Hematopoietic multipotent progenitor cell (in vitro differentiated cells): ENCODE measurements at places on chromosomes 13 and 19.

DNA sequence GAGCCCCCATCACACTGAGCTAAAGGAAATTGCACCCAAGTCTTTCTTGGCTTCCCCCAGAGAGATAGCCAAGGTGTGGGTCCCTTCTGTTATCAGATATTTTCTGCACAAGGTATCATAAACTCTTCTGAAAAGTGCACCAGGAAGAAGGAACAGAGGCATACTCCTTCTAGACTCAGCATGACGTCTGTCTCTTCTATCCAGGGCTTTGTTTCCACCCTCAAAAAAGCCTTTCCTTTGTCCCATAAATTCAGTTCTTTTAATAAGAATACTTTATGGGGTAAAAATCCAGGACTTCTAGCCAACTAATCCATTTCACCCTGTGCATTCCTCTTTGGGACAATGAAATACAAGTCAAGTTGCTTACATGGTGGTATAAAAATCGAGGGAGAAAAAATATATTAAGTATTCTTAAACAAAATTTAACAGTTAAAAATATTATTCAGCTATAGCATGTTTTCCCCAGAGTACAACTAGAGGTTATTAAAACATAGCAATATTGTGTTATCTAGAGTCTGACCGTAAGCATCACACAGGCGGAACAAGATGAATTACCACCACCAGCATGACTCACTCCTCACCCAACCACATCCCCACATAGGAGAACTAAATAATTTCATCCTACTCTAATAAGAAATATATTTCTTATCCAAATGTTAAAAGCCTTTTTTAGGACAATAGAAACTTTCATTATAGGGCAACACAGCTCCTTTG is 79.9 kb upstream of the GPC6 start:
- no peak for DNase-seq

DNA sequence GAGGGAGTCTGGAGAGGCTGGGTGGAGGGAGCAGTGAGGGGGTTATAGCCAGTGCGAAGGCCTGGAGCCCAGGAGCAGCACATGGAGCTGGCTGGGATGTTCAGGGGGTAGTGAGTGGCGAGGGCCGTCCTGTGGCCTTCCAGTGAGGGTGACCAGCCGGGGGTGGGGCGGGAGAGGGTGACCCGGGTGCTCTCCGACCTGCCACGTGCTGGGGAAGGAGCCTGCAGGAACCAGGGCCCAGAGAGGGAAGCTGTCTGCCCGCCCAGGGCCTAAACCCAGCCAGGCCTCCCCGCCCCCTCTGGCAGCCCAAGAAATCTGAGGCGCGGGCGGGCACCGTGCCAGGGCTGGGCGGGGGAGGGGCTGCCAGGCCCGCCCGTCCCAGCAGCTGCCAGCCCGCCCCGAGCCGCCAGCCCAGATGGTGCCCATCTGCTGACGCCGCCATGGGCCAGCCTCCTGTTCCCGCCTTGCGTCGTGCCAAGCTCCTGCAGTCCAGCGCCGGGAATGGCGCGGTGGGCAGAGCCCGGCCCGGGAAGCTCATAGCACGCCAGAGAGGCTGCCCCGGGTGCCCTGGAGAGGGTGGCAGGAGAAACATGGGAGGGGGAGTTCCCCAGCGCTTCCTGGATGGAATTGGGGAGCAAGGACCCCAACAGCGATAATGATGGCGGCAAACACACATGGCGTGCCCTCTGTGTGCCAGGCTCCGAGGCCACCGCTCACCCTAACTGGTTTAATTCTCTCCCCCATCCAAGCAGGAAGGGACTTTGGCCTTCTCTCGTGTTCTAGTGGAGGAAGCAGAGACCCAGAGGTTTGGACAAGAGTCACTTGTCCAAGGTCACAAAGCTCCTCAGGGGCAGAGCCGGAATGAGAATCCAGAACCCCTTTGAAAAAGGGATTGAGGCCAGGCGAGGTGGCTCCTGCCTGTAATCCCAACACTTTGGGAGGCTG is 21.5 kb downstream of the NFIC start:
- DNase-seq: peak; percentile 20

GRCh38 chr13:76750126-76750525 is 136.1 kb downstream of the KCTD12 start:
- no peak for DNase-seq

DNA sequence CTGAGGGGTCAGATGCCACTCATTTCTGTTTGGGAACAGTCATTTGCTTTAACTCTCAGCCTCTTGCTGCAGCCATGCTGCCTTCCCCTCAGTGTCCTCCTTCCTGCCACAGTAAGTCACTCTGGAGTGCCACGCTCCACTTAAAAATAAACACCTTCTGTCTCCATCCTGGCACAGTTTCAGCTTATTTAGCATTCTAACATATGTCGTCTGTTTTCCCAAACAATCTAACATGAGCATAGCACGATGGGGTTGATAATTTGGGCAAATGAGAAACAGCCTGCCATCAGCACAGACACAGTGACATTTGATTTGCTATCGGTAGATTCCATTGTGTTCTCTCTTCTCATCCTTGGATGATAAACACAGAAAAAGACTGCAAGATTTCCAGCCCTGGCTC is 768.6 kb downstream of the UQCRFS1 start:
- no peak for DNase-seq

- DNase-seq: no peak
These were observed 733 bp upstream of the ENOX1 start for GRCh38 chr13:43787518-43787891.

- DNase-seq: no peak
These were observed 5.3 kb downstream of the TTYH1 start for GRCh38 chr19:54420383-54421168.

GRCh38 chr13:42592915-42593900 is 19.3 kb downstream of the TNFSF11 start:
- no peak for DNase-seq

DNA sequence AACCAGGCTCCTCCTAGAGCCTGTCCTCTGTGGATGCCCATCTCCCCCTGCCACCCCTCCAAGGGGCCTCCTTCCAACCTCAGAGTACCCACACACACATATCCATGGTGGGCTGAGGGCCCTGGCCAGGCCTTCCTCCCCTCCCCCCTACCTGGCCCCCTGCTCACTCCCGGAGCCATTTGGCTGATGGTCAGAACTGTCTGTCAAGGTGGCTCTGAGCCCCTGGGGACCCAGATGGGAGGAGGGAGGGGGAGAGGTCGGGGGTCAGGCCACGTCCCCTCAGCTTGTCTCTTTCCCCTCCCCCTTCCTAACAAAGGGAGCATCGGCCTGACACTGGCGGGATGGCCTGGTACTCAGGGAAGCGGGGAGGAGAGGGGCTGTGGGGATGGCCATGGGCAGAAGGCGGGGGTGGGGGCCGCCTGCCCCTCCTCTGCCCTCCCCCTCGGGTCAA is 18.7 kb upstream of the POU2F2 start:
- DNase-seq: no peak

GRCh38 chr13:34931572-34931971 is 10.5 kb upstream of the NBEA start:
- DNase-seq: no peak

GRCh38 chr19:17243211-17243829 is 2.4 kb downstream of the NR2F6 start:
- no peak for DNase-seq

DNA sequence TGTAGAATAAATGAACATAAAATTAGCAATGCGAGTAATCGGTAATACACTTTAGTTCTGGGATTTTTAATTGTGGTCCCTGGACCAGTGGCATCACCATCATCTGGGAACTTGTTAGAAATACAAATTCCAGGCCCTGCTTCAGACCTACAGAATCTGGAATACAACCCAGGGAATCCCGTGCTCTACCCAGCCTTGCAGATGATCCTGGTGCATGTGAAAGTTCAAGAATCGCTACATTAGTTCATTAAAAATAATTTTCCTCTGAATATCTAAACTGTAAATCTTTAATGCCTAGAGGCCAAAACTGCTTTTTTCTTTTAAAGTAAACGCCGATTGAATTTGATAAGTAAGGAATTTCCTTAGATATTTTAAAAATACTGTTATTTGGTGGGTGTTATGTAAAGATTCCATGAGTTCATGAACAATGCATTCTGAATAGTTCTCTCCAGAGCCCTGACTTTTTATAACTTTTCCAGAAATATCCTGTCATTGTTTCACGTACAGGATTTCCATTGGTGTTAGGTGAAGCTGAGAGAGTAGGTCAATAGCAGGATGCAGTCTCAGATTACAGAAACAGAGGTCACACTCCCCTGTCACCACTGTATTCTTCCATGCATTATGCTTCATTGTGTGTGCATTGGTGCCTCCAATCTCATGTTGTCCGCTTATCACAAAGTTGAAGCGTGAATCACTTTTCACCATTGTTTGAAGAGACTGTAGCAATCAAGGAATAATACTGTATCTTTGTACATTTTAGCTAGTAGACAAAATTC is 596.5 kb upstream of the KLF12 start:
- no peak for DNase-seq

DNA sequence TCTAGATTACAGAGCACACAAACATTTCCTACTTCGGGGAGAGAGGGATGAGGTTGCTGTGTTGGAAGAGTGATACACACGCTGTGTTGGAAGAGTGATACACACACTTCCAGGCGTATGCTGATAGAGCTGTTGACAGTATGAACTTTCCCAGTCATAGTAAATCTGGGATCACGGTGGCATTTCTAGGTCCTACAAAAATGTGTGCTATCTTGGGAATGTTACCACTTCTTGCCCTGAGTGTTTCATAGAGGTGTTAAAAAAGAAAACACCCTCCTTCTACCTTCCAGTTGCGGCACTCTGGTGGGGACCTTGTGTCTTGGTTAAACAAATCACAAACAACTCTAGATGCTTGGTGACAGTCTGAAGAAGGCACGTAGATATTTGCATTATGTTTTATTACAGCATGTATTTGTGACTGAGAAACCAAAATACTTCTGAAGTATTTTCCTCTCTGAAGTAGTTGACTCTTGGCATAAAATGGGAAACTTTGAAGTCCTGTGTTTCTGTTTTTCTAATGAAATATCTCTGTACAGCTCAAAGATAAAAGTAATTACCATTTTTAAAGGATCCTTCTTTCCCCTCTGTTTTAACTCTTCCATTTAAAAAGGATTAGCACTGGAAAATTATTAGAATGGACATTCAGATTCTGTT is 52.5 kb downstream of the ARHGAP35 start:
- no peak for DNase-seq

DNA sequence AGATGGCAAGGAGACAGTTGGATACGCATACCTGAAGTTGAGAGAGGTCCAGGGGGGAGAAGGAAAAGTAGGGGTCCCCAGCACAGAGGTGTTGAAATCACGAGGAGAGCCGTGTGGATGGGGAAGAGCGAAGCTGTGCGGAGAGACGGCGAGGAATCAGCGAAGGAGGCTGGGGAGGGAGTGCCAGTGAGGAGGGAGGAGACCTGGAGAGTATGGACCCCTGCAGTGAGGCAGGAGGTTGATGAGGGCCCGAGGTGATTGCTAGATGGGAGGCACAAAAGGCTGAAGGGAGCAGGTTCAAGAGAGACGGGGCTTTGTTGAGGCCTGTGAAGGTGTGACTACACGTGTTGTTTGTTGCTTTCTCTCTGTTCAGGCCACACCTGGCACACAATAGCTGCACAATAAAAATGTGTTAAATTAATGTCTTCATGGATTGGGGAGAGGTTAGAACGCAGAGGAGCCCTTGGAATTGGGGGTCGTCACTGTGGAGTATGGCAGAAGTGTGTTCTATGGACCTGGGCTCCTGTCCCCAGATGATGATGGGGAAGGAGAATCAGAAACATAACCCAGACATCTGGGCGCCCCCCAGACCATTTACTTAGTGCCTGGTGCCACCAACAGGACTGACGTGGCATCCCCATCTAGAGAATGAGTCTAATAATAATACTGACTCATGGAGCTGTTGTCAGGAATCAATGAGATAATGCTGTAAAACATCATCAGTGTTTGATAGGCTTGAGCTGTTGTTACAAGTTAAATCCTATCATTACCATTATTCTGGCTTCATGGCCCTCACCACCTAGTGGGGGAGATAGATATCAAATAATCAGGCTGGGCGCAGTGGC is 137.5 kb downstream of the SIPA1L3 start:
- no peak for DNase-seq

GRCh38 chr19:27738569-27739193 is 1474.3 kb downstream of the UQCRFS1 start:
- DNase-seq: no peak

GRCh38 chr19:42255766-42256745 is 1.1 kb upstream of the ERF start:
- DNase-seq: no peak

GRCh38 chr13:25384758-25385410 is 13.1 kb downstream of the ATP8A2 start:
- DNase-seq: no peak

DNA sequence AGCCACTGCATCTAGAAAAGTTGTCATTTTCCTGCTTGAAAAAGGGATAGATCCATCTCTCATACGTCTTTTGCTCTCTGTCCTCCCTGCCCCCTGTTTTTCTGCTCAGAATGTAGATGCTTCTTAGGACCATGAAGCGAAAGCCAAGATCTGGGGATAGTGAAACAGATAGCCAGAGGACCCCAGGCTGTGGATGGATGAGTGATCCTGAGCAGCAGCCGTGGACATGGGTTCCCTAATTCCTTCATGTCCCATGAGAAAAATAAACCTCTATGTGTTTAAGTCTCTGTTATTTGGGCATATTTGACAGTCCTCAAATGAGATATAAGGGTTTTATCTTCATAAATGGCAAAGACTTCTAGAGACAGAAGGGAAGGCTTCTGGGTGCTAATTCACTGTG is 12.2 kb upstream of the FFAR2 start:
- no peak for DNase-seq

DNA sequence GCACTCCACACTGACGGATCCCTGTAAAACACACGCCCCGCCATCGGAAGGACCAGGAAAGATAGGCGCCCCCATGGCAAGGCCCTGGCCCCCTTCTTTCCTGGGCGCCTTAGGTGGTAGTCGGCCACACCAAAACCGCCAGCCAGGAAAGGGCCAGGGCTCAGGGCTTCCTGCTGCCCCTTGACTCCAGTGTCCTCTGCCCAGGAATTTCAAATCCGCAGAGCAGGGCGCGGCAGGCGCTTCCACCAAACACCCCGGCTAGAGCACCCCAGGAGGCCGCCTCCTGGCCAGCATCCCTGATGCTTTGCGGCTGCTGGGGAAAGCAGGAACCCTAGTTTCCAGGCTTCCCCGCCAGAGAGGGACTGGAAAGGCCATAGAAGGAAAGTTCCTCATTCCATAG is 57.5 kb downstream of the ZNF726 start:
- DNase-seq: no peak

DNA sequence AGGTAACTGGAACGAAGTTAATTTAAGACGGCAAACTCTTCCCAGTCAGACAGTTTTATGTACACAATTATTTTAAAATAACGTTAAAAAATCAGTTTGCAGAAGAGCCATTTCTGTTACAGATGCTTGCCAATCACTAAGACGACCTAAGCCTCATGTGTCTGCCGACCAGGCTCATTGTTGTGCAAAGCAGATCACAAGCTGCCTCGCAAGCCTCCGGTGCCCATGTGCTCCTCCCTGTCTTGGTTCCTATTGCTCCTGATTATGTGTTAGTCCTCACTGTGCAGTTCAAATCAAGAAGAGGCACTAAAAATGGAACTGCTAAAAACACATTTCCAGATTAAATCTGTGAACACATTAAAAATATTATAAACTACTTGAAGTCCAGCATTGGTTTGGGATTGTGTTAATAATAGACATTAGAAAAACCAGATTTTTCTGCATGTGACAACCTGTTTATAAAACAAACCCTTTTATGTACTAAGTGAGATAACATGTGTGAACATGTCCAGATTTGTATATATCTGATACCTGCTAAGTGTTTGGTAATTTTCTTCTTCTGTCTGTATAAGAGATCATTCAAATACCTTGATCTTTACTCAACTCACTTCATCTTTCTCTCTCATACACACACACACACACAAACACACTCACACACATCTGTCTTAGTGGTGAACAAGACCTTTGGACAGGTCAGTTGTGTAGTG is 81.9 kb upstream of the SLC15A1 start:
- no peak for DNase-seq

- no peak for DNase-seq
These were observed 2.2 kb upstream of the TNFSF13B start for GRCh38 chr13:108267347-108267746.
